Fibroblast of the aortic adventitia (primary cell): ENCODE measurements at places on chromosomes 1 and 21. TPM values are rescaled to one million over a fixed set of nuclear protein-coding genes. Genes with fewer than 3 reads are reported as not detected.
A peak's percentile ranks its signal among the peaks of the same experiment; 100 is the strongest.

DNA sequence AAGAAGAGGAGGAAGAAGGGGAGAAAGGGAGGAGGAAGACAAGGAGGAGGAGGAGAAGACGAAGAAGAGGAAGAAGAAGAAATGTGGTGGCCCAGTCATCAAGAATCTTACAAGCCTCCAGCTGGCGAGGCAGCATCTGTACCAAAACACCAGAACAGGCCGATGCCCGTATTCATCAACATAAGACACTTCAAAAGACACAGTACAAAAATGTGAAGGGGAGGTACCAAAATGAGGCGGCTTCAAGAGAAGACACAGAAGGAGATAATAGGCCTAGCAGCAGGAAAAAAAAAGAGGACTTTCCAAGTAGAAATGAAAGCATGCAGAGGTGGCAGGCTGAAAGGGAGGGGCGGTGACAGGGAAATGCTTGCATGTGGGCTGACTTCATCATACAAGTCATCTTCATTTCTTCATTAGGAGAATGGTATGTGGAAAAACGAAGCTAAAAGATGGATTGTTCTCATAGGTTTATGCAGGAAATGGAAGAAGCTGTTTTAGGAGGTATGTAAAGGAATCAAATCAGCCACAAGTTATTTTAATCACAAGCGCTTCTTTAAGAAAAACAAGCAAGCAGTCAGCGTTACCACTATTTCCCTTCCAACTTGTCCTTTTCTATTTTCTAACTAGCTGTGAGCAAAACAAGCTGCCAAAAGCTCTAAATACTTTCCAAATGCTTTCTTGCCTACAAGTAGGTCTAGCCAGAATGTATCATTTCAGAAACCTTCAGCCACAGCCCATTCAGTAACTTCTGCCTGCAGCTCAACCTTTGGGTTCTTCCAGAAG is 192.3 kb downstream of the SLC45A1 start:
- DNase-seq: peak; percentile 92

DNA sequence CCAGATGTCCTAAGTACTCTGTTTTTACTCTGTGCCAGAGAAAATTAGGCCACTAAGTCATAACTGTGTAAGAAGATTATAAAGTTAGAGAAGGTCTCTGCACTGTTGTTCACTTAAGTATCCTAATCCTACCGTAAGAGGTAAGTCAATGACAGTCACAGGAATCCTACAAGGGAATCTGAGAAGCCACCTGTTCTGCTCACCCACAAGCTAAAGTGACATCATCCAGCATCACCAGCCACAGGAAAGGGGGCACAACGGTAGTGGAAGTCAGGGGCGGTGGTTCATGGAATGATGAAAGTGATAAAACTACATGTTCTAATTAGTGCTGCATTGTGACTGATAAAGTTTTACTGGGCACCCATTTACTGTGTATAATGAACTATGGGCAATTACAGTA is 92.7 kb downstream of the PLD5 start:
- DNase-seq: no peak

GRCh38 chr1:33119050-33119449 is 38.1 kb downstream of the AZIN2 start:
- DNase-seq: no peak

- peak; percentile 57 for DNase-seq
These were observed 40.1 kb downstream of the AHDC1 start for GRCh38 chr1:27563591-27564471.

GRCh38 chr21:38293113-38293512 is 36.3 kb downstream of the KCNJ15 start:
- DNase-seq: no peak

GRCh38 chr1:112674986-112675727 is 698 bp downstream of the MOV10 start:
- DNase-seq: no peak

- peak; percentile 10 for DNase-seq
These were observed 29.0 kb downstream of the ZSWIM5 start for GRCh38 chr1:45177452-45177851.

DNA sequence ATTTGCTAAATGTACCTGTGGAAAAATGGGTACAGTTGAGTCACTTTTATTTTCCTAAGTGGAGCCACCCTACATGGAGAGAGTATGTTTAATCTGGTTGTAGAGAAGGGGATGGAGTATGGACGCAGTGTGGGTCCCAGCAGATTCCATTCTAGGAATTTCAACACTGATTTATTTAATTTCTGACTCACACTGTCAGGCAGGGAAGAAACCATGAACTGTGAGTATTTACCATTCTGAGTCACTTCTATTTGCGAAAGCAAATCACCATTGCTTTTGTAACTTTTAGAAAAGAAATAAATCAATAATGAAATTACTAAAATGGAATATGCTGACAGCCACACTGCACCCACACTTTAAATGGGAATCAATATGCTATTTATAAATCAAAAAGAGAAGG is 339.0 kb downstream of the DSCAM start:
- DNase-seq: no peak

DNA sequence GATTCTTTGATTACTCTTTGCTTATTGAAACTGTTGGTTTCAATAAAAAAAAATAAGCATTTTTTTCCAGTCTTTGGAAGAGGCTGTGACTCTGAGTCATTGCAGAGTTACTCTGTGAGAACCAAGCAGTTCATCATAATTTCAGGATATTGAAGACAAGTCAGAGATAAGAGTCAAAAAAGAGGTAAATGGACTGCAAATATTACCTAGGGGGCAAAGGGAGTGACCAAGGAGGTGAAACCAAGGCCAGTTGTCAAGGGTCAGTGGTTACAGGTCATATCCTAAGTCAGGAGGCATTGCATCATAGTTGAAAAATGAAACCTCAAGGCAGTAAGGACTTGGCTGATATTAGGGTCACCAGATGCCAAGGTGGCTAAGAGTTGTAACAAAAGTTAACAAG is 597.1 kb upstream of the USP24 start:
- DNase-seq: peak; percentile 72

SELP gene
- total RNA-seq: under 0.01 TPM in 1 of 2 replicates, not detected in the other

C4BPB gene
- not detected in 2 replicates for total RNA-seq

TSACC gene
- total RNA-seq: not detected in 2 replicates

FAM72C gene
- total RNA-seq: 0.45 TPM in 1 of 2 replicates, not detected in the other
